OCI-M1 (cell line): ENCODE measurements at places on chromosomes 6 and 20.

GRCh38 chr6:90098627-90099026 is 198.0 kb downstream of the BACH2 start:
- DNase-seq: no peak

DNA sequence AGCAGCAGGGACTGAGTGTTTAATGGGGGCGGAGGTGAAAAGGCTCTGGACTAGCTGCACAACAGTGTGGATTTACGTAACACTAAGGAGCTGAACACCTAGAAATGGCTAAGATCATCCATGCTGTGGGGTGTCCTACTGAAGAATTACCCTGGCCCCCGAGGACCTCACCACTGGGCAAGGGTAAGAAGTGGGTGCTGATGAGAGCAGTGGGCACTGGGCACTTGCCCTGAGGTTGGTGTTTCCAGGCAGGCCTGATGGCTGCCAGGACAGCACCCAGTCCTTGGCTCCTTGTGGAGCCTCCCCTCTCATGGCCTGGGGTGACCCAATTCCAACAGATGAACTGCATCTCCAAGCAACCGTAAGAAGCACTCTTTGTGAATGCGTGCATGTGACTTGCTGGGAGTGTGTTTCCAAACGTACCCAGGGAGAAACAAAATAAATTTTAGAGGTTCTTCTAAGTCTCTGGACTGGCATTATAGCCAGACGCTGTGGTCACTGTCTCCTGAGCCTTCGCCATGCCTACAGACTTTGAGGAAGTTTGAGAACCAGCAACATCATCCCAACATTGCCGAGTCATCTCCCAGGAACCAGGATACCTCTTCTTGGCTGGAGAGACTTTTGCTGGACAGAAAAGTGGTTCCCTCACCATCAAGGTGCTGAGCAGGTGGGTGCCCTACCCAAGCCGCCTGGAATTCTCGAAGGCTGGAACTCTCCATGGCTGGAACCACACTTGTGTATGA is 245.9 kb downstream of the ERMARD start:
- no peak for DNase-seq

GRCh38 chr20:51452734-51453365 is 89.7 kb downstream of the NFATC2 start:
- DNase-seq: no peak

GRCh38 chr6:166389119-166389518 is 6.4 kb upstream of the MPC1 start:
- peak; percentile 9 for DNase-seq

GRCh38 chr6:13484138-13484708 is 3.2 kb downstream of the GFOD1 start:
- DNase-seq: peak; percentile 82

DNA sequence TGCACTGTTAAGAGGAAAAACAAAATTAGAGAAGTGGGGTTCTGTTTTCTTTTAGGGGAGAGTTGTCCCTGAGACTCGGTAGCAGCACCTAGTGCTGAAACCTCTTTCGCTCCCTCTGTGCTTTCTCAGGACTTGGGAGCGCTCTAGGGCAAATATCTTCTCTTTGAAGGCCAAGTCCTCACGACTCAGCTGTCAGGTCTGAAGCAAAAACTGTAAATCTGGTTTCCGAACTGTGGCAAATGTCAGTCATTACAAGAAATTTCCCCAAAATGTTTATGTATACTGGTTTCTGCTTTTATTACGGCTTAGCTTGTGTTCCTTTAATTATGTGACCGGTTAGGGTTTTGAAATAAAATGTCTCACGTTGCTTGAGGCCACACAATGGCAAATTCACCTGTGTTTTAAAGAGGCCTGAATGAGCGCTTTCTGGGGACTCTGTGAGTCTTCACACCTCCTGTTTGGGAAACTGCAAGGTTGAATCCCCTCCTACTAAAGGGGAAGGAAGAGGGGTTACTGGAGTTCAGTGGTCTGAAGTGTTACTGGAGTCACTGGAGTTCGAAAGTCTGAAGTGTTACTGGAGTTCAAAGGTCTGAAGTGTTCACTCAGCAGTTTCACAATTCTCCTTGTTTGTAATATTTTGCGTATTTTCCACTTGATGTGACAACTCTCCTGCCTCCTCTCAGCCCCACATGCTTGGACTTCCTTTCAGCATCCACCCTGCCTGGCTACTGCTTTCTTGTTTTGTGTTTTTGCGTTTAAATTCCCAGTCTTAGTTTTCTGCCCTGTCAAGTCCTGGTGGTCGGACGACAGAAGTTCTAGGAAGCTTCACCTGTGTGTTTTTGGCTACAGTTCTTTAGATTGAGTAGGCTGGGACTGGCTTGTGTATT is 1.6 kb downstream of the SMPDL3A start:
- peak; percentile 54 for DNase-seq

DNA sequence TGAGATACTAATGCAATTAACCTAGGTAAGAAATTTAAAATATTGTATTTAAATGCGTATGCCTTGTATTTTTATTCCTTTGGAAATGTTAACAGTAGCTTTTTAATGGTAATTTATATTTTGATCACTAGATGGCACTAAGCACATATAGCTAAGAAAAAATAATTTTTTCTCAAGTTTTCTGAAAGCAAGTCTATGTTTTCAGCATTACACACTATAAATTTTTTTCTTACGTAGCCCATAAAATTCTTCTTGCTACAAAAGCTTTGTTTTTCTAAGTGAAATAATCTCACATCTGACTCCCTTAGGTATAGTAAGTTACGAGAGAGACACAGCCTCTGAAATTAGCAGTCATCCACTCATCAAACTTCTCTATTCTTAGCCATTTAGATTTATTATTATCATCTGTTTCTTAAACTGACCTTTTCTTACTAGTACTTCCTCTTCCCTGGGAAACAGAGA is 35.7 kb downstream of the TSPYL4 start:
- peak; percentile 81 for DNase-seq

DNA sequence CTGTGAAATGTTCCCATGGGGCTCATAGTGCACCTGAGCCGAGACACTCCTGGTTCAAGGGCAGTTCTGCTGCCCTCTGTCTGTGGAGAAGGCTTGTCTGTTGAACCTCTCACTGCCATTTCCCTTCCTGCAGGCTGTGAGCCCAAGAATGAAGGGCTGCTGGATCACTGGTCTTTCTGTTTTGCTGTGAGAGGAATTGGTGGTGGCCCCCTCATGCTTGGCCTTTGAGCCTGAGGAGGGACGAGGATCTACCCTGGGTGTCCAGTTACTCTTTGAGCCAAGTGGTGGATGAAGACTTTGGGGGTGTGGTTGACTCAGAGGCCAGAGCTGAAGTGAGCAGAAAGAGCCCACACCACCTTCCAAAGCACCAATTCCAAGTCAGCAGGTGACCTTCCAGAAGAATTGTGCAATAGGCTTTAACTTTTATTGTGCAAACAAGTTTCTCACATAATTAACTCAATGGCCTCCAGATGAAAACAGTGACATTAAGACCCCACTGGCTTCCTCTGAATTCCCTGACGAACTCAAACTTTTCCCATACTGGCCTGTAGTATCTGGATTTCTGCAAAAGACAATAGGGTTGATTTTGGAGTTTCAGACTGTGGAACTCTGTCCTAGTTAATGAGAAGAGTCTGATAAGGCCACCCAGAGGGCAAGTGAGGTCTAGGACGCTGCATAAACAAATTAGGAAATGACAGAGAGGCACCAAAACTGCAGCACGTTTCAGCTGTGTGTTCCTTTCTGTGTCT is 101.5 kb downstream of the PHACTR3 start:
- no peak for DNase-seq

GRCh38 chr20:24590178-24590982 is 121.0 kb downstream of the SYNDIG1 start:
- no peak for DNase-seq

DNA sequence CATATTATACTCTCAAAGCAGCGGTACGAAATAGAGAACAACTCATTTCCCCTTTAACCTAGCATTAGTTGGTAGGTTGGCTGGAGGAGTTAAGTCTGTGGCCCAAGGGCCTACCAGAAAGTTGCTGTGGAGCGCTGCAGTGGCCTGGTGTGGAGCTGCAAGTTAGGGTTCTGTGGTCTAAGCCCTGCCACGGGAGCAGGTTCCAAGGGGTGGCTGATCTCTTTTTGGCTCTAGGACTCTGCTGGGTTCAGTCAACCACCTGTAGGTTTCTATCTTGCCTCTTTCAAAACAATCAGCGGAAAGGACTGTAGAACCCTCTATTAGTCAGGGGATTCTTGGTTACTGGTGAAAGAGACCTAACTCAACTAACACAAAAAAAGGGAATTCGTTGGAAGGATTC is 54.5 kb upstream of the TULP4 start:
- no peak for DNase-seq

DNA sequence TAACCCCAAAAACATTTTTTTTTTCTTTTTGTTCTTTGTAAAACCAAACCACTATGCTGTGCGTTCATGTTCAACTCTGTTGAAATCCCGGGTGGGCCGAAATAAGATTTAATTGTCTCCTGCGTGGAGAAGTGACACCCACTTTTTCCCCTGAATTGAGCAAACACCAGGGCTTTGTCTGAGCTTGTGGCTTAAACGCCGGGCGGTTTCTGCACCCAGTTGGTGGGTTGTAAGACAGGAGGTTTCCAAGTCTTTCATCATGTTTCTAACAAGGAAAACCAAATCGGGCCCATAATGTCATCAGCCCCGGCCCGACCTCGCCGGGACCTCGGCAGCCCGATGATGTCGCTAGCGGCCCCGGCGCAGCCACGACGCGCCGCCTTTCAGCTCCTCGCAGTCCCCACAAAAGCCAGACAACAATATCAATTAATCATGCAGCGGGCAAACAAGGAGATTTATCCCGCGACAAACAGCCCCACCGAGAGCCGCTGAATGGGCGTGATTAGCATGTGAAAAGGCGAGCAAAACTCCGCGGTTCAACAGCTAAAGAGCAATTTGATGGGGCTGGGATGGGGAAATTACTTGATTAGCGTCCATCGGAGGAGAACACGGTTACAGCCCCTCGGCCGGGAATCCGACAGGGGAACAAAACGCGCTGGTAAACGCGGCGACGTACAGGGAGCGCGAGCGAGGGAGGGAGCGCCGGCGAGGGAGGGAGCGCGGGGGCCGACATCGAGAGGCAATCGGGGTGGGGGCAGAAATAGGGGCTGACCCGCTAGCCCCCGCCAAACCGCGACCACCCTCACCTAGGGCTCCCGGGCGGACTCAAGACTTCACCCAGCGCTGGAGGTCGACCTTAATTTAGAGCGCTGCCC is 5.3 kb downstream of the LINC00237 start:
- peak; percentile 86 for DNase-seq
